ENCODE measurements at places on chromosomes 4 and X.

DNA sequence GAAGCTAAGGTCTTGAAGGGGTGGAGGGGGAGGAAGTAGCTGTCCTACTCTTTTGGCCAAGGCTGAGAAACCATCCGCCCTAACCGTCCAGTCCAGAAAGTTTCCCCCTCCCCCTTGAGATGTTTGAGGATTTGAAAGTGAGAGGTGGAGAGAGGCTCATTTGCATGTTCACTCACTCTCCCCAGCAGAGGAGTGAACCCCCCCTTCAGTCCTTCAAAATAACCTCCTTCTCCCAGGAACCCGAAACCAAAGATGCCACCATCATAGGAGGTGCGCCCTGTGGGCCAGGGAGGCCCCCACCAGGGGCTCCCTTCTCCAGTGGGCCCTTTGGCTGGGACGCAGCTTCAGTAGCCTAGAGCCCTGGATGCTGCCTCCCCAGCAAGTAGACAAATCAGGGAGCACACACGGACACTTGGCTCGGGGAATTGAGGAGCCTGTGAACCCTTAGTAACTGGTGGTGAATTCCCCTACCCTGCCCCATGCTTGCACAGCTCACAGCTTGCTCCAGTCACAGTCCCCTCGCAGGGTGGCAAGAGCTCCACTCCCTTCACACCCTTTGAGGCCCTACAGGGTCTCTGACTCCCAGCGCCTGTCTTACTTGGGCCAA is 25.6 kb downstream of the ELF4 start:
- no peak for DNase-seq

DNA sequence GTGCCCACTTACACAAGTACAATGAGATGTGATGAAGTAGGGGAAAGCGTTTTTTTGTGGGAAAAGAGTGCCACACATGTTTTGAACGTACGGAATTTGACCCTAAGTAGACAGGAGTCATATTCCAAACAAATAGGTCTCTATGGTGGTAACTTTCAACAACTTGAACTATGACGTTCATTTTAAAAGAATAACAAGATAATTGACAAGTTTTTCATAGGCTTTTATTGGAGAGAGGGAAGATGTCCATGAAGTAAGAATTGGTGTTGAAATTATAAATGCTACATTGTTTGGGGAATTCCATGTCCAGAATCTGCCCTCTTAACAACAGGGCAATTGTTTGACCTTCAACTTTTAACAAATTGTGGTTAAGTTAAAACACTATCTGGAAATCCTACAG is 126.5 kb downstream of the GASK1B start:
- DNase-seq: no peak

DNA sequence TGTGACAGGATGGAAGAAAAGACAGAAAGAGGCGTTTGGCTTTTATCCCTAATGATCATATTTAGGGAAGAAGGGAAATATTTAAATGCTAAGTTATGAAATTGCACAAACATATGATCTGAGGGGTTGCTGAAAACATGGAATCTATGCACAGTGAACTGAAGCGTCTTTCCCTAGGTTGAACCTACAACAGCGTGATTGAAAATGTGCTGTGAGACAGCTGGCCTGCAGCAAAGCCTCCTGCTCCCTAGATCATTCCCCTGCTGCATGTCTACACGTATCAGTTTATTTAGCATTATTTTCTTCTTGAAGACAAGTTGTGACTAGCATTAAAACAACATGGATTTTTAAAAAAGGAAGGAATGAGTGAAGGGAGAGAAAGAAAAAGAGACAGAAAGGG is 272.5 kb upstream of the TRAM1L1 start:
- no peak for DNase-seq

DNA sequence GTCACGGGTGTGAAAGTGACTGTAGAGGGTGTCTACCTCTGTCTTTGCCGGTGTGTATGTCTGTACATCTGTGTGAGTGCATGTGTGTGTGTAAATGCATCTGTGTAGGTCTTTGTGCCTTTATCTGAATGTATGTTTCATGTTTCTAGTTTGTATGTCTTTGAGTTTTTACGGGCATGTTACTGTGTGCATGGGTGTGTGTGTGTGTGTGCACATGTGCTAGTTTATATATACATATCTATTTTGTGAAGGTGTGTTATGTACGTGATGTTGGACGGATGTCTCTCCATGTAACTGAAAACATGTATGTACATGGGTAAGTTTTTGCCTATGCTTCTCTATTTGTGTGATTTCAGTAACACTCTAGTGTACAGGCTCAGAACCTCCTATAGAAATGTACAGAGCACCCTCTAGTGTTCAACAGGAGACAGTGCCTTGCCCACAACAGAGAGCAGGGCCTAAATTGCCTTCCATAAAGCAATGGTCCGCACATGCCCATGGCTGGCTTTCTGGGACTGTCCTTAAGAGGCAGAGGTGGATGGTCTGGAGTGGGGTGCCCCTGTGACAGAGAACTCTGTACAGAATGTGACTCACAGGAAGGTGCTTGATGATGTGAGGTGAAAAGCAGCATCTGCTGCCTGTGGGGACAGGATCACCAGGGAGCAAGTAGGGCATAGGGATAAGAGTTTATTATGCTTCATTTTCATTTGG is 343.5 kb downstream of the RAPGEF2 start:
- DNase-seq: no peak

DNA sequence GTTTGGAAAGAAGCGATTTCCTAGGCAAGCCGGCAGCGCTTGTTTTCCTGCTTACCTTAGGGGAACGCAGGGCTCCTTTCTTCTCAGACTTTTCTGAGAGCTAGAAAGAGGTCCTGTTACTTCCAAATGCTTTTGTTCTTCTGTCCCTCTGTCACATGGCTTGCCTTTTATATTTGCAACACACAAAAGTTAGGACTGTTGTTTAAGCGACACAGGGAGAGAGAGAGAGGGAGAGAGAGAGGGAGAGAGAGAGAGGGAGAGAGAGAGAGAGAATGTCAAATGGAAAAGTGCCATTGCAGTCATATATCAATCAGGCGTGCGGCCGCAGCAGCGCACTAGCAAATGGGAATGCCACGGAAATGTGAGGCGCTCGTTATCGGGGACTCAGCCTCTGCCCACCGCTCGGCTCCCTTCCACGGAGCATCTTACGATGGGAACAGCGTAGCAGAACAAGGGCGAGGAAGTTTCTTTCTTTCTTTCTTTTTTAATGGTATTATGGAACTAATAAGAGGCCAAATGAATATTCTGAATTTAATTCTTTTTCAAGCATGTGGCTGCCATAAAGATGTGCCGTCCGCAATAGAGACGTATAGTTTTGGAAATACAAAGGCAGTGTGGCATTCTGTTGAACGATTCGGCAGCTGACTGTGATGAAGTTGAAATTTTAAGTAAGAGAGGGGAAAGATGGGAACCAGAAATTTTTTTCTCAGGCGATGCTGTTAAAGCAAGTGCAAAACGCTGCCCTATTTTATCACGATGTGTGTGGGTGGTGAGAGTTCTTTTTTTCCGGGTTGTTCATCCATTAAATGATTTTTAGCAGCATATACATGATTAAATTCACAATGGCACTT is at the start of gene NDP:
NDP (minus strand) TSS at position 142 of the 851 bp plus-strand sequence. CDS start 14,745 bp downstream, outside the sequence.
- no peak for DNase-seq

DNA sequence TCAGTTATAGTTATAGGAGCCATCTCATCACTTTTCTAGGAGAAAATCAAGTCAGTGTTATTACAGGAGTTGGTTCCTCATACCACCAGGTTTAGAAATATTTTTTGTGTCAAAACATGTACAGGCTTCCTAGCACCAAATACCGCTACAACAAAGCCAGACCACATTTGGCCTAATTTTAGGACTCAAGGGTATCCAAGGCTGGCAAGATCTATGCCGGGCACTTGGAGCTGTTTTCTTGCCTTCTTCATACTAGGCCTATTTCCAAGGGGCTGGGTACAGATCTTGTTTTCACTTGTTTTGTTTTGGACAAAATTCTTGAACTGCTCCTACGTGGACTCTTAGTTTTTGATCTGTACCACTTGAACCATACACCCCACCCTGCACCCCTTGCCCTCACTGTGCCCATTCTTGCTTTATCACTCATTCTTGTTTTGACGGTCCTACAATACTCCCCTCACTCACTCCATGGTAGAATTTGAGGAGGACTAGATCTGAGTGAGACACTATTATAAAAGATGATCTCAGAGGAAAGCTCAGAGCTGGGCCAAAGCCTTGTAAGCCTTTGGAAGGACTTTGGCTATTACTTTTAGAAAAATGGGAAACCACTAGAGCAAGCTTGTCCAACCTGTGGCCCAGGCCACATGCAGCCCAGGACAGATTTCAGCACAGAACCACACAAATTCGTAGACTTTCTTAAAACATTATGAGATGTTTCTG is 17.7 kb upstream of the TMEM144 start:
- DNase-seq: no peak

DNA sequence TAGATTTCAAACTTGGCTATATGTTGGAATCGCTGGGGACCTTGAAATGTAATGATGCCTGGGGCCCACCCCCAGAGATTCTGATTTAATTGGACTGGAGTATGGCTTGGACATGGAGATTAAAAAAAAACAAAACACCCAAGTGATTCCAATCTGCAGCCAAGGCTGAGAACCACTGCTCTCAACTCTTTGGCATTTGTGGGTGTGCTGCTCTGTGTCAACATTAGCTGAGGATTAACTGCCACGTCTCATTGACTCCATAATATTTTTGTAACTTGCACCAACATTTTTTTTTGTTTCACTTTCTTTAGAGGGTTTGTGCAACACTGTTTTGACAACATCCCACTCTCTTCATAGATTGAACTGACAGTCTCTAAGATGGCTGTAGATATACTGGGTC is 41.1 kb upstream of the PDK3 start:
- no peak for DNase-seq

DNA sequence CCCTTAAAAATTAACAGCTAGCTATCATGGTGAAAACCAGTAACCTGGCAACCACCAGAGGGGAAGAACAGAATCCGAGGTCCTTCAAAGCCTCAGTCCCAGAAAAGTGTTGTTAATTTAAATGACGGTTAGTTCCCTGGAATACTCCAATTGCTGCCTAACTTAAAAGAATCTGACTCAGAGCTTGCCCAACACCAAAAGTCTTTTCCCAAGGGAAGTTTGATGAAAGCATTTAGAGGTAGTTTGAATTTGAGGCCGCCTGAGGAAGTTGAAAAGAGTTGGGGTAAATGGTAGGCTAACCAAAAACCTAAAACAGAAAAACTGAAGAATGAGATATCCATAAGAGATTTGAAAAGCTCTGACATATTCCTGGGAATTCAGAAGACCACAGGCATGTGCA is 46.6 kb downstream of the IL13RA2 start:
- DNase-seq: no peak

DNA sequence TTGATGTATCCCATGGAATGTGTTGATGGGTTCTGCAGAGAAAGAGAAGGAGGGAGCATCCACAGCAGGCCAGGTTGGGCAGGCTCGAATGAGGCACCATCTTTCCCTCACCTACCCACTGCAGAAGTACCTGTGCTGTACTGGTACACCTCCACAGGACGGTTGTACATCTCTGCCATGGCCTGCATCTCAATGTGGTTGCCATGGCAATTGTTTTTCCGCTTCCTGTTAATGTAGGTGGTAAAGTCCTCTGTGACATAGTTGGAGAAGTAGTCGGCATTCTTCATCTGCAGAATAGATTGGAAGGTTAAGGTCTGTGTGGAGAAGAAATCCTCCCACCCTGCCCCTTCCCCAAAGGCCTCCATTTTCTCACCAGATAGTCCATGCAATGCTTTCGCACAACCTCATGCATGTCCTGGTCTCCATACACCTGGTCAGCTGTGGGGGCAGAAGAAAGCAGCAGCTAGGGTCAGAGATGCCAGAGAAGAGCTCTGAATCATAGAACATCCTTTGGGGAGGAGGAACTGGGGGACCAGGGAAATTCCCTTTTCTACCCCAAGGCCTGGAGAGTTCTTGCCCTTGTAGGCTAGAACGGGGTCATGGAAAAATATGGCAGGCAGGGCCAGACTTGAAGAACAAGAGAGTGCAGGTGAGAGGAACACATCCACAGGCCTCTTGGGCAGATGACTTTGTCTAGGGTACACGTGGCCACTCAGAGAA is 15.9 kb upstream of the PIM2 start:
- no peak for DNase-seq

- no peak for DNase-seq
Observed at GRCh38 chrX:107632346-107632745, 4.0 kb downstream of the PRPS1 start.

GRCh38 chr4:151614561-151614960 is 146.2 kb downstream of the GATB start:
- DNase-seq: no peak

- DNase-seq: no peak
Observed at GRCh38 chrX:123962006-123962467, 531 bp downstream of the STAG2 start.

Data from thoracic aorta (tissue), 2 donors.